Large intestine (tissue), 12 donors: ENCODE measurements at places on chromosomes 6 and 20. TPM values are rescaled to one million over a fixed set of nuclear protein-coding genes. Genes with fewer than 3 reads are reported as not detected.

DNA sequence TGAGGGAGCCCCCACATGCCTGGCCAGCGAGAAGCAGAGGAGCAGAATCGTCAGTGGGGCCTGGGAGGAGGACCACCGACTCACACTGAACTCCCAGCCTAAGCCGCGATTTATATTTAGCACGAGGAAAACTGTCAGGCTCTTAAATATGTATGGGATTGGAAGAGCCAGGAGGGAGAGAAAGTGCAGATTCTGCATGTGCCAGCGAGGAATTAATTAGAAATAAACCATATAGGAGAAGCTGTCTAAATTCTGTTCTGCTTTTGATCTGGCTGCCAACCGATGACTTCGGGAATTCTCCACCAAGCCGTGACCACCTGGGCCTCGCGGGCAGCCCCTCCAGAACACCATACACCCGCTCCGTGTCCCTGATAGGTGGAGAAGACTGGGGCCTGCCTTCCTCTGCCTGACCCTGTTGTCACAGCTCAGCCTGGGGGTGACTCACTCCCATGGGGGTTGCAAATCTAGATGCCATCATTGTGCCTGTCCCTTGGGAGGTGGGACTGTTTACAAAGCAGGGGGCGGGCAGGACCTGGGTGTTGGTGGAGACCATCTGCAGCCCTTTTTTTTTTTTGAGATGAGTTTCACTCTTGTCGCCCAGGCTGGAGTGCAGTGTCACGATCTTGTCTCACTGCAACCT lies 91.1 kb upstream of the PMEPA1 start:
- H3K27me3 ChIP-seq: no peaks in the 10 kb centered on the region
- no peak overlapping the region for H3K4me3 ChIP-seq
- no peak overlapping the region for H3K27ac ChIP-seq

- H3K36me3 ChIP-seq: peaks cover 55% of the 10 kb centered on the region
- H3K27me3 ChIP-seq: no peaks in the 10 kb centered on the region
- peaks cover 17% of the 10 kb centered on the region for H3K4me1 ChIP-seq
- H3K4me3 ChIP-seq: peak overlapping the region; percentile 74
Observed at GRCh38 chr20:63708301-63709148, 686 bp downstream of the ZGPAT start.

- peak overlapping the region; percentile 55 for H3K4me3 ChIP-seq
- peak; percentile 38 for DNase-seq
- no peaks in the 10 kb centered on the region for H3K27me3 ChIP-seq
- H3K4me1 ChIP-seq: no peaks in the 10 kb centered on the region
- no peak overlapping the region for H3K27ac ChIP-seq
Observed at GRCh38 chr6:73299151-73299971, 36.4 kb upstream of the KHDC1 start.

GRCh38 chr6:120735641-120736040 lies 598.6 kb downstream of the TBC1D32 start:
- no peaks in the 10 kb centered on the region for H3K36me3 ChIP-seq
- DNase-seq: no peak
- no peak overlapping the region for H3K27ac ChIP-seq
- H3K4me3 ChIP-seq: no peak overlapping the region
- no peaks in the 10 kb centered on the region for H3K4me1 ChIP-seq

GRCh38 chr6:107690643-107691061 lies 133.5 kb downstream of the SCML4 start:
- DNase-seq: no peak
- H3K27ac ChIP-seq: no peak overlapping the region
- H3K27me3 ChIP-seq: no peaks in the 10 kb centered on the region
- H3K4me1 ChIP-seq: no peaks in the 10 kb centered on the region
- H3K4me3 ChIP-seq: no peak overlapping the region

DNA sequence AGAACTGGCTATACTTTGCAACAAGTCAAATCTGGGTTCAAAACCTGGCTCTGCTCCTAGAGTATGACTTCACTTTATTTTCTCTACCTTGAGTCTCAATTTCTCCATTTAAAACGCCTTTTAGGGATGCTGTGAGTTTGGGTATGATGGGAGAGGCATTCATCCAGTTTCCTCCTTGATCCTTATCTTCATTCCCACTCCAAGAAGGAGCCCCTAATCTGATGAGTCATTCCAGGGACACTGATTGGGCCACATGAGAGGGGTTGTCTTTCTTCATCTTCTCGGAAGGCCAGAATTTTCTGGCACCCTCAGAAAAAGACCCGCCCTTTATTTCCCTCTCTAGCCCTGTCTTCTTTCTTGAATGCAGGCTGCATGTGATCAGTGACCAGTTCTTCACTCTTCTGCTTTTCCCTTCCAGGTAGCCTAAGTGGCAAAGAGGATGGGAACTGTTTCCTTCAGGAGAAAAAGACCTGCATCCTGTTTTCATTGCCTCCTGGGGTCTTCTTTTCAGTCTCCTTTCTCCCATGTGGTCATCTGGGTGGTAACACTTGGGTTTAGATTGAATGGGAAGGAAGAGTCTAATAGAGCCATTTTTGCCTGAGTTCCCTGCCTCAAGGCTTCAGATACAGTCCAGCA lies 32.1 kb upstream of the PNRC1 start:
- no peak overlapping the region for H3K4me3 ChIP-seq
- no peaks in the 10 kb centered on the region for H3K27me3 ChIP-seq
- H3K27ac ChIP-seq: no peak overlapping the region
- H3K36me3 ChIP-seq: no peaks in the 10 kb centered on the region
- peaks cover 12% of the 10 kb centered on the region for H3K4me1 ChIP-seq
- DNase-seq: no peak

GRCh38 chr6:142258757-142259156 lies 43.0 kb upstream of the ADGRG6 start:
- no peak overlapping the region for H3K27ac ChIP-seq

DNA sequence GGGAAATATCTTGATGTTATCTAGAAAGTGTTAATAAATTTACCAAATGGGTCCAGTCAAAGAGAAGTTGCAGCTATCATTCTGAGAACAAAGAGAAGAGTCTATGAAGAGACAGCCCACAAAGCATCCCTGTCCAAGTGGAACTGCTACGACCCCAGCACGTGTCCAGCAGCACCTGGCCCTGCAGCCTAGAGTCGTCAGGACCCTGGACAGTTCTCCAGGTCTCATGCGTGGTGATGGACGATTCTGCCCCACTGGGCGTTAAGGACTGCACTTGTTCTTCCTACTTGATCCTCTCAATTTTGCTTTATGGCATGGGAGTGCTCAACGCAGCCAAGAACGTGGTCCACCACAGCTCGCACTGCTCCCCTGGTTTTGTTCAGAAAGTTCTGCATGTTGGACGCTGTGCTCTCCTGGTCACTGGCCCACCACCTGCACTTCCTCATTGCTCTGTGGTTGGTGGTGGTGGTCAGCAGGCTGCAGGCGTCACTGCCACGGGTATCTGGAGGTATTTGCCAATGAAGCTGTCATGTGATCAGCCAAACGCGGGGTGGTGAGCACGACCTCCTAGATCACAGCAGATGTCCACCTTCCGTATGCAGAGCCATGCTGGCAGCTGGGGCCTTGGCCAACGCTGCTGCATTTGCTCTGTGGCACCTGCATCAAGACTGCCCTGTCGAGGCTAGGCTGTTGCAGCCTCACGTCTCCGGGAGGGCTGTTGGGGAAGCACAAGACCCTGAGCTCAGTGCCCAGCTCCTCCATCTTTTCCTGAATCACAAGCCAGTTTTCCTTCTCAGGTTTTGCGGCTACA lies 356.4 kb downstream of the CDH4 start:
- no peaks in the 10 kb centered on the region for H3K36me3 ChIP-seq
- no peaks in the 10 kb centered on the region for H3K4me1 ChIP-seq
- no peak for DNase-seq
- H3K4me3 ChIP-seq: no peak overlapping the region

DNA sequence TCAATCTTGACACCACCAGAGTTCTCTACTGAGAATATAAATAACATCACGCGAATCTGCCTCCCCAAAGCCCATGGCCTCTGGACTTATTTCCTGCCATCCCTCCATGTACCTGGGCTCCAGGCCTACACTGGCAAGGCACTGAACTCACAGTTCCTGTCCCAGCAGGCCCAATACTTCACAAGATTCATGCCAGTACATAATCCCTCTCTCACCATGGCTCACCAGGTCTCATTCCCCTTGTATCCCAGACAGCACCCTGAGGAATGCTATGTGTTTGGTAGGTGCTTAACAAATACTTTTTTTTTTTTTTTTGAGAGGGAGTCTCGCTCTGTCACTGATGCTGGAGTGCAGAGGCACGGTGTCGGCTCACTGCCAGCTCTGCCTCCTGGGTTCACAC lies 1.9 kb downstream of the KIF16B start:
- no peak for DNase-seq
- no peak overlapping the region for H3K4me3 ChIP-seq
- peaks cover 11% of the 10 kb centered on the region for H3K4me1 ChIP-seq
- H3K36me3 ChIP-seq: no peaks in the 10 kb centered on the region
- no peak overlapping the region for H3K27ac ChIP-seq

DNA sequence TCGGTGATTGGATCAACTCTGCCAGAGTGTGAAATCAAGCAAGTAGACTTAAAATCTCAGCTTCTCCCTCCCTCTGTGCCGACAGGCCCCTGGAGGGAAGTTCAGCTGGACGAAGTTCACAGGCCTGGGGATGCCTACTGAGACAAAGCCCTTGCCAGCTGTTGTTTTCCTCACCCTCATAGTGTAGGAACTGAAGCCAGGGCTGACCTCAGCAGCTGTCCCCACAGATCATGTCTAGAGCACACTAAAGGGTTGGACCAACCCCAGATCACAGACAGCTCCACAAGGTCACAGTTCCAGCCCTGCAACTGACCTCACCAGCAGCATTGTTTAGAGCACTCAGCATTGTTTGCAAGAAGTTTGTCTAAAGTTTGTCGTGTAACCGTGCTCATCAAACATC lies 261.9 kb upstream of the ECI2 start:
- DNase-seq: no peak
- H3K4me1 ChIP-seq: no peaks in the 10 kb centered on the region
- no peak overlapping the region for H3K4me3 ChIP-seq
- H3K27ac ChIP-seq: no peak overlapping the region

DNA sequence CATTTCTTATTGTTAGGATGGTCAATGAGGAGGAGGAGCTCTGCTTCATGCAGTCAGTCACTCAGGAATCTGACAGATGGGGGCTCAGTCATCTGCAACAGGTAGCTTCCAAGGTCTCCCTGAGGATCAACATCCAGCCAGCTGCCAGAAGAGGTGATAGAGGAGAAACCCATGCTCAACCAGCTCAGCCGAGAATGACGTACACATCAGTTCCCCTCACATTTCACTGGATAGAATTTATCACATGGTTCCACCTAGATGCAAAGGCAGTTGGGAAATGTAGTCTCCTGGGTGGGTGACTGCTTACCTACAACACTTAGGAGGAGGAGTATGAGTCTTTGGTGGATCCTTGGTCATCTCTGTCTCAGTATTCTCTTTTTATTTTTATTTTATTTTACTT lies 144.5 kb downstream of the CEBPB start:
- no peak overlapping the region for H3K4me3 ChIP-seq
- no peak overlapping the region for H3K27ac ChIP-seq
- no peaks in the 10 kb centered on the region for H3K36me3 ChIP-seq
- DNase-seq: peak; percentile 67
- no peaks in the 10 kb centered on the region for H3K27me3 ChIP-seq

GRCh38 chr6:109118871-109119354 lies 23.6 kb downstream of the CEP57L1 start:
- no peak overlapping the region for H3K27ac ChIP-seq
- H3K4me1 ChIP-seq: peaks cover 5% of the 10 kb centered on the region
- DNase-seq: no peak

- H3K36me3 ChIP-seq: no peaks in the 10 kb centered on the region
- H3K4me3 ChIP-seq: no peak overlapping the region
- no peak overlapping the region for H3K27ac ChIP-seq
- no peak for DNase-seq
Observed at GRCh38 chr6:14002176-14002947, 77.6 kb downstream of the RNF182 start.

- no peak overlapping the region for H3K27ac ChIP-seq
- no peaks in the 10 kb centered on the region for H3K36me3 ChIP-seq
Observed at GRCh38 chr20:32570401-32571190, 14.5 kb downstream of the NOL4L start.

GRCh38 chr6:4134841-4135664 lies at the start of gene ECI2:
Gene ECI2 (minus strand): TSS chr6:4135575. CDS start chr6:4135560, 15 bp downstream.
- peaks cover 11% of the 10 kb centered on the region for H3K4me1 ChIP-seq
- peaks cover 16% of the 10 kb centered on the region for H3K36me3 ChIP-seq
- no peaks in the 10 kb centered on the region for H3K27me3 ChIP-seq

DNA sequence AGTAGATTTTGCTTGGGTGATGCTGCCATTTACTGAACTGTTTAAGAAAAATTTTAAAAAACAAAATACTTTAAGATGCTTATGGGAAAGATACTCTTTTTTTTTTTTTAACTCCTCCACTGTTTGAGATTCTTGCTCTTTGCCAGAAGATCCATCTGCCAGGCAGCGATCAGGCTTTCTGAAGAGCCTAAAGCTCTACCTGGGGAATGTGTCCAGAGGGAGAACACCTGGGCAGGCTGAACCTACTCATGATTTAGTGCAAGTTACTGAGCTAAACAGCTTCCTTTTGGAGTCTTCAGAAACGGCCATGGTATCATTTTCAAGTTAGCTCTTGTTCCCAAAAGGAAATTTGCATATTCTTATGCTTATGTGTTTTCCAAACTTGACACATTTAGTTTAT lies 23.5 kb upstream of the MLIP start:
- no peaks in the 10 kb centered on the region for H3K4me1 ChIP-seq
- no peaks in the 10 kb centered on the region for H3K27me3 ChIP-seq
- no peak overlapping the region for H3K4me3 ChIP-seq
- H3K36me3 ChIP-seq: no peaks in the 10 kb centered on the region
- no peak overlapping the region for H3K27ac ChIP-seq

DNA sequence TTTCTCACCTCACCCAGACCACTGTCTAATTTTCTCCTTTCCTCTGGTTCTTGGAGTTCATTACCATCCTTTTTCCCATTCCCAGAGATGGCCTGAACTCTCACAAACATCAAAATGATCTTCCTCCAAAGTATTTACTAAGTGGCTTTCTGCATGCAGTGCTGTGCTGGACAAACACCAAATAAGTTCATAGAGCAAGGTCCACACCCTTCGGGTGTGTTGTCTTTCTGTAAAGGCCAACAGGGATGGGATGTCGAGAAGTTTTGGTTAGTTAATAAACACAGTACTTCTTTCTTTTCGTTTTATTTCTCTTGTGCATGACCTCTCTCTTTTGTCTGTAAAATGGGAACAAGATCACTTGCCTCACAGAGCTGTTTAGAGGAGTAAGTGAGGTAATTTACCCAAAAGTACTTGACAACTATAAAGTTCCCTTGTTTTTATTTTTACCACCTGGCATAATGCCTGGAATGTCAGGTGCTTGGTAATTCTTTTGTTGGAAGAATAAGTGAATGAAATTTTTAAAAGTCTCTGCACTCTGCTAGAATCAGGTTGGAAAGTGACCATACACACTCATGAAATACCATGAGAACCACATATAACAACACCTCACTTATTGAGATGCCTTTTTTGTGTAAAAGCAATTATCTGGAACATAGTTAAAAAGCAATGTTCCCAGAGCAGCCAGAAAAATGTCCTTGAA lies 22.8 kb upstream of the CCN6 start:
- H3K4me1 ChIP-seq: no peaks in the 10 kb centered on the region
- no peak overlapping the region for H3K4me3 ChIP-seq
- DNase-seq: no peak
- no peaks in the 10 kb centered on the region for H3K36me3 ChIP-seq

- no peak overlapping the region for H3K4me3 ChIP-seq
- no peaks in the 10 kb centered on the region for H3K4me1 ChIP-seq
- no peak for DNase-seq
- no peaks in the 10 kb centered on the region for H3K36me3 ChIP-seq
Observed at GRCh38 chr6:125446011-125446410, 144.2 kb upstream of the HDDC2 start.

The EEF1E1 gene
- polyA plus RNA-seq: 28.0 TPM

The C6orf52 gene
- 12.7 TPM for polyA plus RNA-seq

The HAO1 gene
- not detected for polyA plus RNA-seq

The COL19A1 gene
- polyA plus RNA-seq: 3.4 TPM

The FGD2 gene
- 15.5 TPM for polyA plus RNA-seq

The BCKDHB gene
- polyA plus RNA-seq: 21.0 TPM

The ADA gene
- 7.3 TPM for polyA plus RNA-seq

The MUC21 gene
- not detected for polyA plus RNA-seq

The IRAK1BP1 gene
- polyA plus RNA-seq: 4.4 TPM
